ENCODE measurements at places on chromosomes 16 and 17. TPM values are rescaled to one million over a fixed set of nuclear protein-coding genes. Genes with fewer than 3 reads are reported as not detected.

The RETREG3 gene
- 51.5 TPM for total RNA-seq

GRCh38 chr16:8511464-8511863, 78.8 kb downstream of the TMEM114 start:
- no peak for DNase-seq

DNA sequence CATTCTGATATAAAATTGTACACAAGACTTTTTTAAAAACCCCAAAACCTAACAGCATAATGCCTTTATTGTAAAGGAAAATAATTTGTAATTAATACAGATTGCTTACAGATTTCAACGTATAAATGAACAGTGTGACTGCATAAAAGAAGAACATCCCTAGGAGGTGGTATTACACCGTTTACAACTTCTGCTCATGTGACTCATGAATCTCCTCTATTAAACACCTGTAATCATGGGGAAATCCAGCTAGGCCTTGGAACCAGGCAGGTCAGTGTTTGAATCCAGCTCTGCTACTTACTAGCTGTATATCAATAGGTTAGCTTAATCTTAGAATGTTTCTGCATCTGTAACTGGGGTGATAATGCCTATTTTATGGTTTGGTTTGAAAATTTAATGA, 15.2 kb downstream of the RABEP1 start:
- DNase-seq: no peak

The ITGA2B gene
- 0.37 TPM for total RNA-seq

GRCh38 chr17:7440834-7441195, 1.5 kb downstream of the FGF11 start:
- no peak for DNase-seq

GRCh38 chr17:77867308-77867781, 91.2 kb upstream of the TNRC6C start:
- no peak for DNase-seq

All from foreskin keratinocyte (primary cell).